M059J (cell line): ENCODE measurements at places on chromosomes 5 and 9.

GRCh38 chr9:74847478-74848152, 40.1 kb downstream of the TRPM6 start:
- no peak for DNase-seq

GRCh38 chr9:137458194-137459151, 661 bp downstream of the NSMF start:
- DNase-seq = no peak

DNA sequence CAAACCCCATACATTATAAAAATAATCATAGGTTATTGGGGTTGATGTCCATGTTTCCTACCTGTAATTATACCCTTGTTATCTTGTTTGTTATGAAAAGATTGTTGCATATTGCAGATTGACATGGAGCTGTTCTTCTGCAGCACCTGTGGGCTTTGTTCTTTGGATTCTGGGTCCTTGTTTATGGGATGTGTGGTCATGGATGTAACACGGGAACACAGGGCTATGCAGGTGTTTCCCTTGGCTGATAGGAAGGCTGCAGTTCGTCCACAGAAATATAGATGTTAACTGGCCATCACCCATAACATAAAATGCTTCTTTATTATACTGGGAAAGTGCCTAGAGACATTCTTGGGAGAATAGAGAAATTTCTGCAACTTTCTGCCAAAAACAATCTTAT, 77.9 kb downstream of the FBXL7 start:
- DNase-seq = no peak

DNA sequence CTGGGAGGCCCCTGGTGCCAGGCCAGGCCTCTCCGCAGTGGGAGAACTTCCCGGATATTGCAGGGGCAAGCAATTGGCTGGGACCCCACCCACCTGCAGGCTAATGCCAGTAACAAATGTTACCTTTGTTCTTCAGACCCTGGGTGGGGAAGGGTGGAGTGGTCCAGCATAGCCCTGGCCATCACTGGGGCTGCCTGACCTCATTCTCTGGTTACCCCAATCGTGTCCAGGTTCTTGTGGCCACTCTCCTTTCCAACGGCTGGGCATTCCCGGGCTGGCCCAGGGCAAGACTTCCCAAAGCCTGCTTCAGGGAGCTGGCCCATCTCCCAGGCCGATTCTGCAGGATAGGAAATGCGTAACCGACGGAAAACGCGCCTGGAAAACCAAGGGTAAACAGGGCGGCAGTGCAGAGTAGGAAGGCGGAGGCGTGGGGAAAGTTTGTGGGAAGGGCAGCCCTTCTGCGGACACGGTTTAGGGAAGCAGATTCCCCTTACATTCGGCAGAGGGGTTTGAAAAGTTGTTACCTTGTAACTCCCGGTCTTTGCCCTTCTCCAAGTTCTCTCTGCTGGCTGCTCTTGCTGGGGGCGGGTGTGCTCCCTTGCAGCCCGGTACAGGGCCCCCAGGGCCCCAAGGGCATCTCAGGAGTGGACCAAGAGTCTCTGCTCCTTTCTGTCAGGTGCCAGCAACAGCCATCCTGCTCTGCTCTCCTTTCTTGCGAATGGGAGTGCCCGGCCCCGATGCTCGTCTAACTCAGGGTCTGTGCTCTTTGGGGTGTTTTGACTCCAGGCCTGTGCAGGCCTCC, 3.5 kb downstream of the NRARP start:
- DNase-seq = peak; percentile 53

- DNase-seq = no peak
Measured at GRCh38 chr5:144395704-144396103, 225.0 kb downstream of the KCTD16 start.

DNA sequence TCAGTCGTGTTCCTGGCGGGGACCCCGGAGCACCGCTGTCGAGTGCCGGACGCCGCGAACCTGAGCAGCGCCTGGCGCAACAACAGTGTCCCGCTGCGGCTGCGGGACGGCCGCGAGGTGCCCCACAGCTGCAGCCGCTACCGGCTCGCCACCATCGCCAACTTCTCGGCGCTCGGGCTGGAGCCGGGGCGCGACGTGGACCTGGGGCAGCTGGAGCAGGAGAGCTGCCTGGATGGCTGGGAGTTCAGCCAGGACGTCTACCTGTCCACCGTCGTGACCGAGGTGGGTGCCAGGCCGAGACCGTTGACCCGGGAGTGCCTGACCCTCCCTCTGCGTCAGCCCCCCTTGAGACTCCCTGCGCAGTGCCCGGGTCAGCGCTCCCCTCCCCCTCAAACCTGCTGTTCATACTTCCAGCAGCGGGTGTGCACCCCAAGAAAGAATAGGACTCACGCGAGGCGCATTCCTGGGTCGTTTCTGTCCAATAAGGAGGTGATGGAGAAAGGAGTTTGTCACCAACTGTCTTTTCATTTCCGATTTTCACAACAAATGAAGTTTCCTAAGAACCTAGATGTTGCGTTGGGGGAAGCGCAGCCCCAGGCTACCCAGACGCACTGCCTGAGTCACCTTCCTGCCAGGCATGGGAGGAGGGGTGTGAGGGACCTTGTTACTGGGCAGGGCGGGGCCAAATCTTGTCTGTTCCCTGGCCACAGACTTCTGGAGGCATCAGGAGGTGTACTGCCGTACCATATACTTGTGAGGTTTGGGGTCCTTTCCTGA, 722 bp downstream of the SLC22A4 start:
- DNase-seq = peak; percentile 94

- DNase-seq = no peak
Measured at GRCh38 chr5:140014751-140015150, 28.3 kb downstream of the NRG2 start.

- DNase-seq = no peak
Measured at GRCh38 chr9:136754626-136755301, 3.3 kb downstream of the LCN8 start.

DNA sequence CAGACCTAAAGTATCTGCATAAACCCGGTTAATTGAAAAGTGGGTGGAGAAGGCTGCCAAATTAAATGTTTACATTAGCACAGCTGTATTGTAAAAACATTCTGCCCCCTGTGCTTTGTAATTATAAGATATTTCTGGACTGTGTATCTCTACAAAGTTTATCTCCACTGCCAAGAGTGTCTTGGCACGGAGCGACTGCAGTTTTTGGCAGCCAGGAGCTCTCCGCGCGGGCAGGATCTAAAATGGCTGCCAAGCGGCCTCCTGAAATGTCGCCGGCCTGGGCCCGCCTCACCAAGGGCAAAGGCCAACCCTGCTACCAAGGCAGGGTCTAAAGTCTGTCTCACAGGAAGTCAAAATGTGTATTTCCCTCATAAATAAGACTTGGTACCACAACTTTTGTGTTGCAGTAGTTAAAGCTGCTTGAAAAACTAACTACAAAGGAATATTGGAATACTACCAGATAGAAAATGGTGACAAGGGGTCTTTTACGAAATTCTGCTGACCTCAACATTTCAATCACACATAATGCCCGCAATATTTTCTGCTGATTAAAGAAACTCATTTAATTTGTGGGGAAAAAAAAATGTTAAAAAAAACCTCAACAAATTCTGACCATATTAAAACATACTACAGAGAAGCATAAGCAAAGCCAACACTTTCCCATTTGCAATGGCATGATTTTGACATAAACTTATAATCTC, 110.4 kb downstream of the NFIB start:
- DNase-seq = peak; percentile 27
